ENCODE measurements at places on chromosomes 2 and 18. TPM values are rescaled to one million over a fixed set of nuclear protein-coding genes. Genes with fewer than 3 reads are reported as not detected.

The KRTCAP3 gene
- not detected for total RNA-seq

The USP37 gene
- 30.9 TPM for total RNA-seq

The SRD5A2 gene
- total RNA-seq, result not detected

DNA sequence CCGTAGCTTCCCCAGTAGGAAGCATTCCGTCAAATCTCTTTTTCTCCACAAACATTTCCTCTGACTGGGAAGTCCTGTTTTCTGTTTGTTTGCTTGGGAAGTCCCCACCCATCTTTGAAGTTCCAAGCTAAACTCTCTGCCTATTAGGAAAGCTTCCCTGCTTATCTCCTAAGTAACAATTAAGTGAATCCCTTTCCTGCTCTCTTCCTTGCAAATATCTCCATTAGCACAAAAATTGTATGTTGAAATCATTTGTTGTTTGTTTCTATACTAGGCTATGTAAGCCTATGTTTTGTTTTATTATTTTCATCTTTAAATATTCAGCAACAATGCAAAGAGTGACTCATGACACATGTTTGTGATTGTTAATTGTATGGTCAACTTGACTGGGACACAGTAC, 812.6 kb upstream of the LRATD1 start:
- no peak for DNase-seq

The AQP12B gene
- total RNA-seq, result not detected

The TMEM178A gene
- 3.9 TPM for total RNA-seq

DNA sequence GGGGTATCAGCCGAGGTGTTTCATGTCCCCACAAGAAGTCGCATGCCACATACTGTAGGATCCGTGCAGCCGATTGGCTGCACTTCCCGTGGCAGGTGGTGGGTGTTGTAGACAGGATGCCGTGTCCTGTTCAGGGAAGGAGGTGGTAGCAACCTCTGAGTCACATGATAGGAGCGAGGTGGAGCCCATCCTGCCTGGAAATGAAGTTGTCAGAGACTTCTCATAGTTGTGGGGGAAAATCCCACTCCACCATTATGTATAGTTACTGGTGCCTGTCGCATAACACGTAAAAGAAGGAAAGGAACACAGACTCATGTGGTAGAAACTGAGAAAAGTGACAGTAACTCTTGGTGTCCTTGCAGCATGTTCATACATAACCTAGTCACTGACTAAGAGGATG, 91.4 kb upstream of the IL1R2 start:
- DNase-seq, result no peak

GRCh38 chr2:52289741-52290140, 1257.8 kb upstream of the NRXN1 start:
- no peak for DNase-seq

GRCh38 chr2:221741496-221742211, 169.6 kb upstream of the EPHA4 start:
- DNase-seq, result no peak

DNA sequence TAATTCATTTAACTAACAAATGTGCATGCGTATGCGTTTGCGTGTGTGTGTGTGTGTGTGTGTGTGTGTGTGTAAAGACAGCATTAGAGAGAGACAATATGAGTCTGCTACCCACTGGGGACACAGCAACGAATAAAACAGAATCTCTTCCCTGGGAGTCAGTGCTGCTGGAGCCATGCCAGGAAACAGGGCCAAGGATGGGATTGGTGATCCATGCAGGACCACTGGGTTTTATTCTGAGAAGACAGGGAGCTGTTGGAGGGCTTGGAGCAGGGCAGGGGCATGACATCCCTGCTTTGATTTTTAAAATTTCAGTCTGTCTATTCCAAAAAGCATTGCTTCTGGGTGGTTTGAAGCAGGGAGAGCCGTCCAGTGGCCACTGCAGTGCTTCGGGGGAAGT, 62.9 kb downstream of the PDCL3 start:
- no peak for DNase-seq

The TGFBRAP1 gene
- total RNA-seq, result 22.0 TPM

- no peak for DNase-seq
These were observed 68.8 kb downstream of the SLC66A2 start for GRCh38 chr18:79882522-79883241.

- no peak for DNase-seq
These were observed 44.3 kb upstream of the MSTN start for GRCh38 chr2:190106783-190107182.

GRCh38 chr2:71829008-71829407, 318.7 kb downstream of the CYP26B1 start:
- no peak for DNase-seq

The ALK gene
- 0.37 TPM for total RNA-seq

GRCh38 chr18:32907648-32908423, 135.0 kb upstream of the KLHL14 start:
- no peak for DNase-seq

The GDF7 gene
- not detected for total RNA-seq

DNA sequence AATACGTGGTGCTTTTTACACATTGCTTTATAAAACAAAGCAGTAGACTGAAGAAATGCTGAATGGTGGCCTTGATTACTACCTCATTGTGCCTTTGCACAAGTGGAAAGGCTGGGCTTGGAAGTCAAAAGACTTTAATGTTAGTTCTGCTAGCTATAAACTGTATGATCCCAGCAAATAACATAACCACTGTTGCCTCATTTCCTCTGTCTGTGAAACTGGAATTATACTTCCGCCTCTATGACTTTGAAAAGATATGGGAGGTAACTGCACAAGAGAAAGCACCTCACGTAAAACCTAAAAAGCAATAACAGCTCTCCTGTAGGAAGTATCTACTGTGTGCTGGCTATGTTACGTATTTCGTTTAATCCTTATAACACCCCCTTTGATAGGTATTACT, 43.4 kb upstream of the DSC1 start:
- no peak for DNase-seq

- DNase-seq, result peak; percentile 66
These were observed 66.3 kb upstream of the TCF7L1 start for GRCh38 chr2:85066874-85067351.

DNA sequence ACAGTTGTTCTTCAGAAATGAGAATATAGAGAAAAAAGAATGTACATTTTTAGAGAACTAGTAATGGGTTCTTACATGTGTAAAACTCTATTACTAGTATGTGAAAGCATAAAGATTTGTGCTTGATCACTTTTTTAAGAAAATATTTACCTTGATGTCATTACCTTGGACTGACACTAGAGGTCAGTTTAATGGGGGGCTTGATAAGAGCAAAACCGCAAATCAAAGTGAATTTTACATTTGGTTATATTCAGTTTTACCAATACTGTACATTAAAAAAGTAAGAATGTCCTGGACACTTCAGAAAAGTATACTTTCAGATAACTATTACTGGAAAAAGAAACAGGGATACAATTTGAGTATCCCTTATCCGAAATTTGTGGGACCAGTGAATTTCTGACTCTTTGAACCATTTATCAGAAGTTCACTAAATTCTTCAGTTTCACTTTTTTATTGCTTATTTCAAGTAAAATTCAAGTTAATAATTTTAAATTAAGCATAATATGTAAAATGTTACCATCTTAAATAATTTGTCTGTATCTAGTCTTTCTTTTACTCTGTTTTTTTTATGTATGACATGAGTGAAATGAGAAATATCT, 1149.5 kb downstream of the DSC3 start:
- DNase-seq, result peak; percentile 4

DNA sequence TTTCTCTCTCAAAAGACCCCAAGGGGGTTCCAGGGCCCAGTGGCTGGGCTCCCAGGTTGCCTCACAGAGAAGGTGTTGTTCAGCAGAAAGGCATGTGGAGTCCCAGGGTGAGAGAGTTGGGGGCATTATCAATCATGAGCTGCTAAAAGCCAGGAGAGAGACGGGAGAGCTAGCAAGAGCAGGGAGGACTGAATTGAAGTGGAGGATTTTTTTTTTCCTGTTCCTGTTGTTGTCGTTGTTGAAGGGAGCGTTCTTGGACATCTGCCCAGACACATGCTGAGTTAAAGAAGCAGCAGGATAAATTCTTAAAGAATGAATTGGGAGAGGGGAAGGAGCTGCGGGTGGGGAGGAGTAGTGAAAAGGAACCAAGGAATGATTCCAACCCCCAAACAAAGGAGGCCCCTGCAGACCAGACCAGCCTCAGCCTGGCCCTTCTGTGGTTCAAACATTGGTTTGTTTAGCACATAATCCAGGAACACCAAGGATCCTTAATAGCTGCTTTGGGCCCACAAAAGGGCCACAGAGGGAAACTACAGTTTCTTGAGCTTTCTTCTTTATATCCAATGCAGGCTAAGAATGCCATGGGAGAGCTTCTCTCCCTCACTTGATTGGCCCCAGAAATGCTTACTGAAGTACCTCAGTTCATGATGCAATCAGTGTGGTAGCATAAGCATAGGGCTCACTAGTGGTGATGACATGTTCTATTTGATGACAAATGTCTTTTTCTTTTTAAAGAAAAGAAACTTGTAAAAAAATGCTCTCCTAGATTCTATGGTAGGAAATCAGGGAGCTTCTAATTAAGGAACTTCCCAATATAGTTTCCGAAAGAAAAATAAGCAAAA, 146.0 kb downstream of the SETBP1 start:
- peak; percentile 92 for DNase-seq

DNA sequence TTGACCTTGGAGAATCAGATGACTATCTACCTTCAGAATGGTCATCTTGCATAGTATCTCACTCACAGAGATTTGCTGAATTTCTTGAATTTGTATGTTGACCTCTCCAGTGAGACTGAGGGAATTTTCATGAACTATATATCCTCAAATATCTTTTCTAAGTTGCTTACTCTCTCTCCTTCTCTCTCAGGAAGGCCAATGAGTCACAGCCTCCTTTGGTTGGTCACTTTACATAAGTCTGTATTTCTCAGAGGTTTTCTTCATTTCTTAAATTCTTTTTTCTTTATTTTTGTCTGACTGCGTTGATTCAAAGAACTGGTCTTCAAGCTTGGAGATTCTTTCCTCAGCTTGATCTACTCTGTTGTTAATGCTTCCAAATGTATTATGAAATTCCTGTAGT, 51.7 kb downstream of the VIT start:
- peak; percentile 45 for DNase-seq

- DNase-seq, result no peak
These were observed 92.1 kb downstream of the GALNT1 start for GRCh38 chr18:35673682-35674081.

DNA sequence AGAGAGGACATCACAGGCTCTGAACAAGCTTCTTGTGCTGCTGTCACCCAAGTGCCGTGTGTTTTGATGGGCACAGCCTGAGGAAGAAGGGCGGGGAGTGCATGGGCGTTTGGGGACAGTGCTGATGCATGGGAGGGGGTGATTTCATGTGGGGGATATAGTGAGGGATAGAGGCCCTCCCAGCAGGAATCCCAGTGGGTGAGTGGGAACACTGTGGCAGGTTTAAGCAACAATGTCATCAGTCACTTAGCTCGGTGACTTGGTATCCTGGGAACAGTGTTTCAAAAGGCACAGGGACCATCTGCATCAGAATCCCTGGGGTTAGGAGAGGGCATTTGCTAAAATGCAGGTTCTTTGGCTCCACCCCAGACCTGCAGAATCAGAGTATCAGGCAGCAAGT, 609 bp downstream of the SIGLEC15 start:
- no peak for DNase-seq
